ENCODE measurements at places on chromosomes 2 and 18.

DNA sequence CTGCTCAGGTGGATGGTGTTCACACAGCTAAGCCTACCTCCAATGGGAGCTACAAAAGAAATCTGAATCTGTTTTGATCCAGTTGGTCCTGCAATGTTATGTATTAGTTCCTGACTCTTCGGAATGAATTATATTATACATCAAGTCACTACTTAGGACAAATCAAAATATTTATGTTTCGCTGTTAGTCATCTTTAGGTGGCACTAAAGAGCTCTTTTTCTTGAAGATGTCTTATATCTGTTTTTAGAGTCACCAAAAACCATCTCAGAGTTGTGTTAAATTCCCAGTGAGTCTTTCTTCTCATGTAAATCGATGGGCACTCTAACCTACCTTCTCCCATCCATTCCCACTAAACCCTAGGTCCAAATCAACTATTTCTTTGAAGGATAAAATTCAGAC, 2.2 kb downstream of the DNER start:
- DNase-seq, result no peak

- no peak for DNase-seq
These were observed 1082.0 kb downstream of the DPP10 start for GRCh38 chr2:115524452-115524851.

DNA sequence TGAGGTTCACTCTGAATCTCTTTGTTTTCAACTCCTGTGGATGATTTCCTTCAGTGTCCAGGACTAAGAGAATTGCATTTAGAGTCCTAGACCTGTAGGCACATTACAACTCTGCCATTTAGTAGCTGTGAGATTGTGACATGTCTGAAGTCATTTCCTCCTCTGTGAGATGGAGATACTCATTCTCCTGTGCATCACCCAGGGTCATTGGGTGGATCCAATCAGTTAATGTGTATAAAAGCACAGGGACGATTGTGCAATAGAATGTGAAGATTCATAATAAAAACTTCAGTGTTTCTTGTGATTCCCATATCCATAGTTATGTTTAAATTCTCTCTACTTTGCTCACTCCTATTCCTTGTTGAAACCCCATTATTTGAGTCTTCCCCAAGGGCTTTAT, 113.6 kb downstream of the DIS3L2 start:
- no peak for DNase-seq

DNA sequence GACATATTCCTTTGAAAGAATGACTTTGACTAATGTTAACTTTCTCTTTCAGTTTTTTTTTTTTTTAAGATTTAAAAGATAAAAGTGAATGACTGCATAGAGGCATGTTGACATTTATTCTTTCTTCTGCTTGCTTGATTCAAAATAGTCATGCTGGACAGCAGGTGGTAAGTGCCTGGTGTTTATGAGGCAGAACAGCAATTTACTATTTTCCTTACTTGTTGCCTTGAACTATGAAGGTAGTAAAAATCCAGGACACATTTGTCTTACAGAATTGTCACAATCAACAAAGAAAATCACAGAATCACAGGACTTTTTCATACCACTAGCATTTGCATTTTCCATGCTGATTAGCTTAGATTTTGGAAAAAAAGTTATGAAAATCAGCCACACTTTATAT, 388.3 kb downstream of the CTNNA2 start:
- no peak for DNase-seq

DNA sequence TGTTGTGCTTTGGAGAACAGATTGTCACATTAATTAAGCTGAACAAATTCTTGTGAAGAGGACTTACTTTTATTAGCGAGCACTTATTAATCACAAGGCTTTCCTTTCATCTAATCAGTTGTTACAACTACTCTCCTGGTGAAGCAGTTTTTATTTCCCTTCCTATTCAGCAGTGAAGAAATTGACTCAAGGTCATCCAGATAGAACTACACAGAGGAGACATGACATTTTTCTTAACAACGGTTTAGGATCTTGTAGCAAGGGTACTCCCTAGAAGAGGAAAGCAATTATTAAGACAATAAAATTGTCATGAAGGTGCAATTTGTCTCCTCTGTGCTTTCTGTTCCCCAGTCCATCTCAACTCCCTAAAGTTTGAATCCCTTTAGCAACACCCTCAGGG, 61.3 kb downstream of the POLE4 start:
- DNase-seq, result no peak

DNA sequence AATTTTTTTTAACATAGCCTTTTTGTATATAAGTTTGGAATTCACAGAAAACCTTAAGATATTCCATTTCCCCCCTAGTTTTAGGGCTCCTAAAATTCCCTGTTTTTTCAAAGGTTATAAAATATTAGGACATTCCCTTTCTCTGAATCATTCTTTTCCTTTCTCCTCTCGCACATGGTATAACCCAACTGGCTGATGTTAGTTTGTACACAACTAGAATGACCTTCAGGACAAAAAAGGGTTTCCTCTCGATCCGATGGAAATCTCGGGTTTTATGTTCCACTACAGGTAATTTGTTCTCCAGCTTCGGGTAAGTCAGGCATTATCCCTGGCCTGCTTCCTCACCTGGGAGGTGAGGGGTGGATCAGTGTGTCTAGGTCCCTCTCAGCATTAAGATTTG, 215.1 kb downstream of the LDLRAD4 start:
- DNase-seq, result no peak

GRCh38 chr2:15989559-15989958, 49.2 kb downstream of the MYCN start:
- no peak for DNase-seq

Data from ecto neural progenitor cell (in vitro differentiated cells).